ENCODE measurements at places on chromosomes 7 and 10.
A peak's percentile ranks its signal among the peaks of the same experiment; 100 is the strongest.

GRCh38 chr7:35424869-35425495, 171.1 kb upstream of the TBX20 start:
- DNase-seq: peak; percentile 70

DNA sequence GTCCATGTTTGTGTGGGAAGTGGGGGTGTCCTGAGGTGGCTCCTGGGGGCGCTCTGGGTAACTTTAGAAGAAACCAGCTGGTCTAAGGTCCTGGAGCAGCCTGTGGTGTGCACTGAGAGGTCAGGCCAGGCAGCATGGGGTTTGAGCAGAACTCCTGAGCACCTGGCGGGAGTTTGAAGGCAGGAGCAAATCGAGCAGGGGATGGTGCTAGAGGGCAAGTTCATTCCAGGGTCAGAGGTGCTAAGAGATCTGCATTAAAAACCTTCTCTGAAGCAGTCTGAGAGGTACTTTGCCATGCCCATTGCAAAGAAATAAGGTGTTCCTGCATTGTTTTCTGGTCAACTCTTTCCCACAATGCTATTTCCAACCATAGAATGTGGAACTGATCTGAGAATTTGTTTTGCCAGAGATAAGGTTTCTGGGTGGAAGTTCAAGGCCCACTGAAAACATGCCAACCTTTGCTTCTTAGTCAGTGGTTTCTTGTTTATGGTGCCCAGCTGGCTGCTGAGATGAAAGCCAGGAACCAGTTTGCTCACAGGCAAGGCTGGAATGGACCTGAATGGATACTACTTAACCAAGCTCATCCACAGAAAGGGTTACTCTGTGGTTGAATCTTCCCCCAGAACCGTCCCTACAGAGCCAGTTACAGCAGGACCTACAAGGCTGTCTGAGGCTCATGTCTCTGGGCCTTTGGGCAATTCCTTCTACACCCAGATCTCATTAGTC, 136.3 kb upstream of the TMEM72 start:
- DNase-seq: no peak

DNA sequence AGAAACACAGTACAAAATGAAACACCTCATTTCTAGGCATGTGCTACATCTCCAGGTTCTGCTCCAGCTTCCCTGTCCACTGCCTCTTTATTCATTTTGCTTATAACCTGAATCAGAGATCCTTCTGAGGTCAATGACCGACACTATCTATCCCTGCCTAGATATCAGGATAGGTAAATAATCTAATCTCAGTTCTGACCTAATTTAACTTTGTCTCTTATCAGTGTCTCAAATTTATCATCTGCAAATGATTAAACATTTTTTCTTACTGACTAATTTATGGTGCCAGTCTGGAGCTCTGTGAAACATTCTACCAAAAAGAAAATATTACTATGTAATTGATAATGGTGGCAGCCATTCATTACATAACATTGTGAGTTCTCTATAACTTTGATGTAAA, 61.1 kb downstream of the SGCE start:
- no peak for DNase-seq

DNA sequence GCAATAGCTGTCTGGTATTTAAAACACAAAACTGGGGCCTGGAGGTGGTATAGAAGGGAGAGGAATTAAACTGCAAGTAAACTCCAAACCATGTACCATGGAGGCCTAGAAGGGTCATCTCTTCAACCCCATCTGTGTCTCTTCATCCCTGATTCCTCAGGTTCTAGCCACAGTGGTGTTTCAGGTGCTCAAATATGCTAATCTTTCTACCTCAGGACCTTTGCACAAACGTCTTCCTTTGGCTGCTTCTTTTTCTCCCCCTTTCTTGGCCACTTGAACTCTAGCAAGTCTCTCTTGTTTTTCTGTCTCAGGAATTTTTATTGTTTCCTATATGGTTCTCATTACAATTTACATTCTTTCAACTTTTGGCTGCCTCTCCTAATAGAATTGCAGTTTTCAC, 25.6 kb upstream of the MTPN start:
- DNase-seq: no peak

- DNase-seq: no peak
Observed at GRCh38 chr7:4724648-4725013, 42.5 kb downstream of the FOXK1 start.

DNA sequence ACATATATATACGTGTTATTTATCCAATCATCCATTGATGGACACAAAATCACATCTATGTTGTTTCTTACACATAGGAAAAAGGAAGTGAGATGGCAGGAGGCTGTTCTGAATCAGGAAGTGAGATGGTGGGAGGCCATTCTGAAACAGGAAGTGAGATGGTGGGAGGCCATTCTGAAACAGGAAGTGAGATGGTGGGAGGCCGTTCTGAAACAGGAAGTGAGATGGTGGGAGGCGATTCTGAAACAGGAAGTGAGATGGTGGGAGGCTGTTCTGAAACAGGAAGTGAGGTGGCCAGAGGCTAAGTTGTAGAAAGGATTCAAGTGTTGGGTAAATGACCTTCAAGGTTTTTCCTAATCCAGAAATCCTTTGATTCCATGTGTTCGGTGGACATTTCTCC, 921.5 kb downstream of the TYW1 start:
- no peak for DNase-seq

Measured in NCI-H146 (cell line).